Left lung (tissue), 14 donors: ENCODE measurements at places on chromosomes 4 and X.
A peak's percentile ranks its signal among the peaks of the same experiment; 100 is the strongest.

DNA sequence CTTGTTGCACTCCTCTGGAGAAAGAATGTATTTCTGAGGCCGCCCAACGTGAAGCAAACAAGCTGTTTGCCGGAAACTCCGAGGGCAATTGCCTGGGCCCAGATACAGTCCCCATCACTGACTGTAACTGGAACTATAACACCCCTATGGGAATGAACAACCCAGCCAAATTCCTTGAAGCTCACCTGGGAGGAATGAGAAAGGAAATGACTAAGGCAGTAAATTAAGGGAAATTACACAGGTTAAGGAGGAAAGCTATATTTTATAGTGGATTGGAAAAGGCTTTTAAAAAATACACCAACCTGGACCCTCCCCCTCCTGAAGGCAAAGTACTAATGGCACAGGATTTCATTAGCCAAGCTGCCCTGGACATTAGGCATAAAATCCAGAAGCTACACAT is 11.7 kb upstream of the HERC5 start:
- DNase-seq, result no peak

DNA sequence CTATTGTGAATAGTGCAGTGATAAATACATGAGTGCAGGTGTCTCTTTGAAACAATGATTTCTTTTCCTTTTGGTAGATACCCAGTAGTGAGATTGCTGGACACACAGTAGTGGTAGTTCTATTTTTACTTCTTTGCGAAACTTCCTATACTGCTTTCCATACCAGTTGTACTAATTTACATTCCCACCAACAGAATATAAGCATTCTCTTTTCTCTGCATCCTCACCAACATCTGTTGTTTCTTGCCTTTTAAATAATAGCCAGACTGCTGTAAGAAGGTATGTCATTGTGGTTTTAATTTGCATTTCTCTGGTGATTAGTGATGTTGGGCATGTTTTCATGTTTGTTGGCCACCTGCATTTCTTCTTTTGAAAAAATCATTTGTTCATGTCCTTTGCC is 105.9 kb downstream of the COL4A6 start:
- DNase-seq, result no peak

- peak; percentile 64 for DNase-seq
These were observed 564 bp downstream of the PGK1 start for GRCh38 chrX:78104447-78105176.

DNA sequence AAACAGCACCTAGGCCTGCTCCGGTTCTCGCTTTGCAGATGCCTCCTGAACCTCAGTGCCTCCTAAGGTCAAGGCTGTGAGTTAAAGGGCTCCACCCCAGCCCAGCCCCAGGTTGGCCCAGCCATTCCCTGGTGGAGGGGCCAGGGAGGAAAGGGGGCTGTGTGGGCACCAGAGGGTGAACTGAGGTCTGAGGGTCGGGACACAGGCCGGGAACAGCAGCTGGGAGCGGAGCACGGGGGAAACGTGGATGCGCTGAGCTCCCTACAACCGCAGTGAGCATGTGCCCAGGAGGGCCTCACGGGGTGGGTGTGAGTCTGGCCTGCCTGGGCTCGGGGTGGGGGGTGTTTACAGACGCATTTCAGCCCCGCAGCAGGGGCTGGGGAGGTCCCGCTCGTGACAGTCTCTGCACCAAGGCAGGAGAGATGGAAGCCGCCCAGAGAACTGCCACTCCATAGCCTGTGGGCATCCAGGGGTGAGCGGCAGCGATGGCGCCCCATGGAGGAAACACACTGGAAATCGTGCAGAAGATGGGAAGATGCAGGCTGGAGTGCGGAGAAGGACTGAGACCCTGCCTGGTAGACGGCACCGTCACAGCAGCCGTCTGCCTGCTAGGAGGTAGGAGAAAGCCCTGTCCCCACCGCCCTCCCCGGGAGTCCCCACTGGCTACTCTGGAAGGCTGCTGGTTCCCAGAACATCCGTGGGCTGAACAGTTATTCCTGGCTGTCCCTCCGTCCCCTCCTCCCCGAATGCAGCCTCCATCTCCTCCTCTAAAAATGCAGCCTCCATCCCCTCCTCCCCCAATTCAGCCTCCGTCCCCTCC is 9.9 kb upstream of the SLC25A6 start:
- no peak for DNase-seq

DNA sequence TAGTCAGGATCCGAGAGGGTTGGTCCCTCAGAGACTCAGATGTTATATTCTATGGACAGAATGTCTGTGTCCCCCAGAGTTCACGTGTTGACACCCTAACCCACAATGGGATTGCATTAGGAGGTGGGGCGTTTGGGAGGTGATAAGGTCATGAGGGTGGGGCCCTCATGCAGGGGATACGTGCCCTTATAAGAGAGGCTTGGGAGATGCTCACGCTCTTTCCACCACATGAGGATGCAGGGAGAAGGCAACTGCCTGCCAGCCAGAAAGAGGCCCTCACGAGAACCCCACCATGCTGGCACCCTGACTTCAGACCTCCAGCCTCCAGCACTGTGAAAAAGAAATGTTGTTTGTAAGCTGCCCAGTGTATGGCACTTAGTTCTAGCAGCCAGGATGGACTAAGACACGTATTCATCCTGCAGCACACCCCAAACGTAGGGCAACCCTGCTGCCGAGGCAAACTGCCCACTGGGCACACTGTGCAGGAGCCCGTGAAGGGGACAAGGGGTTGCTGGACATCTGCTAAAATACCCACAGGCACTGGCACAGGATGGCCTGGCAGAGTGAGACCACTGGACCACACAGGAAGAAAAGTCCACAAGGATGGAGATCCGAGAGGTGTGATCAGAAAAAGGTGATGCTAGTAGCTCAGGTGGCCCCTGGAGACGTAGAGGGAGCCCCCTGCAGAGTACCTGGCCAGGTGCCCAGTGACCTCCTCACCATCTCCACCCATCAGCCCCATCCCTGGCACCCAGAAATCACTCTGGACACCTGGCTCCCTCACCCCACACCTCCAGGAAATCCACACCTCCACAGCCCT is 62.7 kb downstream of the HTRA3 start:
- no peak for DNase-seq

DNA sequence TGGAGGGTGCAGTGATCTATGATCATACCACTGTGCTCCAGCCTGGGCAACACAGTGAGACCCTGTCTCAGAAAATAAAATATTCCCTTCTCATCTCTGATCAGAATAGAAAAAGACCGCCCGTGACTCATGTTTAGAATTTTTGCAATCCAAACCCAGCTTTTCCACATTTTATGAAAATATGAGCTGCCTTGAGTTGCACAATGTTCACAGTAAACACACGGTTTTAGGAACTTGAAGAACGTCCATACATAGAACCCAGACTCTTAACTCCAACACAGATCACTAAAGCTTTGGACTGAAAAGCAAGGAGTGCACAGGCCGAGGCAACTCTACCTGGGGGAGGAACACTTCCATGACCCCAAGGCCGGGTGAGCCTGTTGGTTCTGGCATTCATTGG is 305.0 kb downstream of the TENM3 start:
- DNase-seq, result no peak

GRCh38 chrX:117327373-117327772 is 789.2 kb downstream of the KLHL13 start:
- no peak for DNase-seq

DNA sequence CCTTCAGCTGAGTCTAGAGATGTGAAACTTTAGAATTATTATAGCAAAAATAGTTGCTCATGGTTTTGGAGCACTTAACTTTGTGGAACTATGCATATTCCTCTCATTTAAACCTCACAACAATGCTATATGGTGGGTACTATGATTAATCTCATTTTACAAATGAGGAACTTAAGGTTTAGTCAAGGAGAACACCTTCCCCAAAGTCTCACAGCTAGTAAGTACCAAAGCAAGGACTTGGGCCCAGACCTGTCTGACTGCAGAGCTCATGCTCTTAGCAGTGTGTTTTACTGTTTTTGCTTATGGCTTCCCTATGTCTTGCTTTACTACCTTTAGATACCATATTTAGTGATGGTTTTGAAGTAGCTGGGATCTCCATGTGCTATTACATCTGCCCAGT is 5.1 kb downstream of the UBE2A start:
- no peak for DNase-seq

GRCh38 chrX:110863883-110864282 is 68.3 kb upstream of the CHRDL1 start:
- DNase-seq, result no peak

DNA sequence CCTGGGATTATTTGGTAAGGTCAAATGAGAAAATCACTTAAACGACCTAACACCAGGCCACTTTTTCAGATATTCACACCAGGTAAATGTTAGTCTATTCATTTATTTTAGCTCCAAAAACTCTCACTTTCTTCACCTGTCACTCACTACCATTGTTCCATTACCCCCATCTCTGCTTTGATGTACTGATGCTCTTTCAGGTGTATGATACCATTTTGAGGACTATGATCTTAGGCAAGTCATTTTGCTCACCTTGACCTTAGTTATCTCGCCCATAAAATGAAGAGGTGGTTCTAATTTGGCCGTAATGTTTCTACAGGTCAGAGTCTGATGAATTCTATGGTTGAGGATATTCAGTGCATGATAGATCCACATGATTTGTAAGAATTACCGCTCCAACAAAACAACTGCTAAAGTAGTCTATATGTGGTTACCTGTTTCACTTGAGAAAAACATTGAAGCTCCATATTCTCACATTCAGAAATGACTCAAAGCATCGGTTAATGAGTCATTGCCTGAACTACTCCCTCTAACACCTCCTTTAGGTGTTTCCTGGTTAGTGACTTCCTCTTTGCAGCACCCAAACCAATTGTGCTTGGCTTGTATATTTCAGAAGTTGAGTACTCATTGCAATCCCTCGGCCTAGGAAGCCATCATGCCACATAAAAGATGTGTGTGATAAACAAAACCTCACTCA is 4.5 kb downstream of the DTHD1 start:
- DNase-seq, result no peak

GRCh38 chrX:20665481-20665880 is 398.8 kb upstream of the RPS6KA3 start:
- DNase-seq, result no peak

DNA sequence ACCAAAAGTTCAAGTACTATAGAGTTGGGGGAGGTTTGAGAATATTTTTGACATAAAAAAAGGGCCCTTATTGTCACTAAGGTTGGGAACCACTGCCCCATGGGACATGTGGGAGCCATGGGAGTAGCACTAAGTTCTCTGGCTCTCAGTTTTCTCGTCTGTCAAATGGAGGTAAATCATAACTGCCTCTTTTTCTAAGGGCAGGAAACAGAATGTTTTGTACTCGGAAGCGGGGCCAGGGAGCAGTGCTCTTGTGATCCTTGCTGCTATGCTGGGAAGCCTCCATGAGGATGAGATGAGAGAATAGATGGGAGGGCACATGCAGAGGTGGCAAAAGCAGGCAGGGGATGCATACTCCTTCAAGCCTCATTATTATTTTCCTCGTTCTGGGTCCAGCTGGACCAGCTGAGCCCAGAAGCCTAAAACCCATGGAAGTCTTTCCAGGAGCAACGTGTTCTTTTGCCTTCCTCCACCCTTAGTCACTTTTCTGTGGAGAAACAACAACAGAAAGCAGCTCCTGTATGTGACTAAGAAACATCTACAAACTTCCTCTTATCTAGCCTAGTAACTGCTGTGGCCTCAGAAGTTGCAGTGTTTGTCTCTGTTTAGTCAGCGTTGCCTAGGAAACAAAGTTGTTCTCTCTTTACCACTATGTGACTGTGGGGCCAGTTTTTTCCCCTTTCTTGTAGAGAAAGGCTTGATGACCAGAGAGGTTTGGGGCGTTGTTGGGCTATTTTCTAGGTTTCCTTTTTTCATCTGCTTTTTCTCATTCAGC is 64.8 kb downstream of the TSC22D3 start:
- no peak for DNase-seq

DNA sequence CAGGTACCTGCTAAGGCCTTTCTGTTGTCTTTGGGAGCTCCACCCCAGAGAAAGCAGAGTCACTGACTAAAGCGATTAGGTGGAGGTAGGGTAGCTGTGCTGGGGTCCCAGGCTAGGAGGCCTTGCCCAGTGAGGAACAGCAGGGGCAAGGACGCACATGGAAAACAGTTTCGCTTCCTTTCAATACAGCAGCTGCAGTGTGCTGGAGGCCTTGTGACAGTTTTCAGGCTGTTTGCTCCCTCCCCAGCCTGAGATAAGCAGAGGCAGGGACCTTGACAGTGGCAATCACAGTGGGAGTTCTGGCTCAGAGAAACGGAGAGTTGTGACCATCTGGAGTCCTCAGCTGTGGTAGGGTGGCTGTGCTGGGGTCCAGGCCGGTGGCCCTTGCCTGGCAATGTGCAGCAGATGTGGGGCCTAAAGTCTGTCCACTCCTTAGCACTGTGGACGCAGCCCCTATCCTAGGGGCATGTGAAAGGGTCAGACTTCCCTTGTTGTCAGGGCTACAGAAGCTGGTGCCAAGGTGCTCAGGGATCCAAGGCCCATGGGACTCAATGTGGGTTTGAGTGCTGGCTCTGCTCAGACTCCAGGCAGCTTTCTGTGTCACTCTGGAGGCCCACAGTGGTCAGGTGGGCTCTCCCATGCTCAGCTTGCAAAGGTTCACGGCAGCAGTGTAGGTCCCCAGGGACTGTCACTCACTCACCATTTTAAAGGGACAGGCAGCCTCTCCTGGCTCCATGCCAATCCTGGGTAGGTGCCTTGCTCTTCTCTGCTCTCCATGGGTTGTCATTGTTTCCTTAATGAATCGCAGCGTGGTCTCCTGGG is 534.9 kb upstream of the FMR1 start:
- no peak for DNase-seq

DNA sequence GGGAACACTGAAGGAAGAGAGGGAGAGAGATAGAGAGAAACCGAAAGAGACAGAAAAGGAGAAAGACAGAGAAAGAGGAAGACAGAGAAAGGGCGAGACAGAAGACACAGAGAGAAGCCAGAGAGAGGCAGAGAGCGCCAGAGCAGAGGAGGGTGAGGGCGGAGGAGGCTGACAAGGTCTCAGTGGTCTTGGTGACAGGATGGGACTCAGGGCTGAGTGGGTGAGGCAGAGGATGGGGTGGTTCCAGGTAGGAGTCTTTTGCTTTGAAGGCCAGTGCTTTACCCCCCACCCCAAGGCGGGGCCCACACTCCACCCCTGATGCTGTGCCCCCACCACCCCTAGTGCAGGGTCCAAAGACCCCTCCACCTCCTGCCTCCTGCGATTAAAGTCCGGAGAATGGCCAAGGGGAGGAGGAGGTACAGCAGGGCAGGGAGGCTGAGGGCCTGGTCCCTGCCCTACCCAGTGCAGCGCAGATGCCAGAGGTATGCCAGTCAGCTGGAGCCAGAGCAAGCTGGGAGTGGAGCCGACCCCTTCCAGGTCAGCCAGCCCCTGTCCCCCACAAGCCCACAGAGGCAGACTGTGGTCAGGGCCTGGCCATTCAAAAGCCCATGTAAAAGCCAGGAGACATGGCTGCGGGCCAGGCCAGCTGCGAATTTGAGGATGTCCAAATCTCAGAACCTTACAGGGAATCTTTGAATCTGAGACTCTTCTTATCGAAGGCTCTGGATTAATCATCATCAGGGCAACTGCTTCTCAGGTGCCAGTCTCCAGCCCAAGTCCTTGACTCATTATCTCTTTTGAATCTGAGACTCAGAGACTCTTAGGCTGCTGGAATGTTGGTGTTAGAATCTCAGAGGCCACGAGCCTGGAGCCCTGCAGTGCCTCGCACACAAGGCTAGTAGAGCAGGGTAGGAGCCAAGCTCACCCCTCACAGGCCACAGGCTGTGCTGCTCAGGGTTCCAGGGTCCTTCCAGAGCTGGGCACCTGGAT is 758 bp downstream of the IQSEC2 start:
- DNase-seq, result no peak
